ENCODE measurements at places on chromosomes 2 and 18.

DNA sequence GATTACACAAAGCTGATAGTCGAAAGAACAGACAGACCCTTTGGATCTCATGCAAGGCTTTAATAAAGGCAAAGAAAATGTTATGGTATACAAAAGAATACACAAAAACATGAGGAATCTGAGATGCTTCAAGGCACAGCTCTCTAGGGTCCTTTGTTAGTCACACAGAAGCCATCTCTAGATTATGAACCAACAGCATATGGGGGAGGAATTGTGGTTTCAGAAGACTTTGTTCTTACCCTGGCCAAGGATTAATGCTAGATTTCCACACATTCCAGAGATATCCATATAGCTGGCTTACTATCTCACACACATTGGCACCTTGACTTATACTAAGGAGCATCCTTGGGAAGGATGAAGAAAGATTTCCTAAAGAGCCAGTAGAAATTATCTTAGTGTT, 206.1 kb downstream of the GULP1 start:
- DNase-seq: no peak

DNA sequence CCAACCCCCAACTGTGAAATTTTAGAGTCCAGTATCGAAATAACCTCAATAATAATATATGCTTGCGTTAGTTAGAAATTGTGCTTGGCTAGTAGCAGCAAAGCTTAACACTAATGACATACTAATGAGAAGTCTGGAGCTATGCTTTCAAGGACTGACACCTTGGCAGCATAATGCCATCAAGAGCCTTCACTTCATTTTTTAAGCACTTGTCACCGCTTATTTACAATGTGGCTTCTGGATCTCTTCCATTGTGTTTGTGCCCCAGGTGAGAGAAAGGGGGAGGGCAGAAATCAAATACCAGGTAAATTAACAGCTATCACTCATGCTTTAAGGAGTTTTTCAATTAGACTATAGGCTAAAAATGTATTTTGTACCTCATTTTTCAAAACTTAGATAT, 101.5 kb downstream of the CDH7 start:
- DNase-seq: no peak

GRCh38 chr2:239457586-239458445, 57.0 kb upstream of the HDAC4 start:
- DNase-seq: no peak

DNA sequence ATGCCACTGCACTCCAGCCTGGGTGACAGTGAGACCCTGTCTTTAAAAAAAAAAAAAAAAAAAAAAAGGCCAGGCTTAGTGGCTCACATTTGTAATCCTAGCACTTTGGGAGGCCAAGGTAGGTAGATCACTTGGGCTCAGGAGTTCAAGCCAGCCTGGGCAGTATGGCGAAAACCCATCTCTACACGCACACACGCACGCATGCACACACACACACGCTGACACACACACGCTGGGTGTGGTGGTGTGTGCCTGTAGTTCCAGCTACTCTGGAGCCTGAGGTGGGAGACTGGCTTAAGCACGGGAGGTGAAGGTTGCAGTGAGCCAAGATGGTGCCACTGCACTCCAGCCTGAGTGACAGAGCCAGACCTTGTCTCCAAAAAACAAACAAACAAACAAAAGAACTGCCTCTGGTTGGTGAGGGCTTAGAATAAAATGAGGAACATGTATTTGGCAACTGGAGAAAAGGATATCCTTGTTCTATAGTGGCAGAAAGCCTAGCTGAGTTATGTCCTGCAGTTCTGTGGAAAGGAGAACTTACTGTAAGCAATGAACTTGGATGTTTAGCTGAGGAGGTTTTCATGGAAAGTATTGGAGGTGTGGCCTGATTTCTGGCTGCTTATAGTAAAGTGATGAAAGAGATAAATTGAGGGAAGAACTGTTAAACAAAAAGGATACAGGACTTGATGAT, 34.0 kb downstream of the HAT1 start:
- DNase-seq: no peak

GRCh38 chr2:27906074-27906473, 15.5 kb downstream of the BABAM2 start:
- DNase-seq: no peak

- no peak for DNase-seq
These were observed 759.7 kb upstream of the FANCL start for GRCh38 chr2:59000796-59001195.

GRCh38 chr18:56462276-56462675, 176.1 kb downstream of the TXNL1 start:
- no peak for DNase-seq

GRCh38 chr2:60488291-60488690, 65.2 kb downstream of the BCL11A start:
- DNase-seq: no peak

- no peak for DNase-seq
These were observed 70.6 kb upstream of the CTDP1 start for GRCh38 chr18:79608999-79609461.

DNA sequence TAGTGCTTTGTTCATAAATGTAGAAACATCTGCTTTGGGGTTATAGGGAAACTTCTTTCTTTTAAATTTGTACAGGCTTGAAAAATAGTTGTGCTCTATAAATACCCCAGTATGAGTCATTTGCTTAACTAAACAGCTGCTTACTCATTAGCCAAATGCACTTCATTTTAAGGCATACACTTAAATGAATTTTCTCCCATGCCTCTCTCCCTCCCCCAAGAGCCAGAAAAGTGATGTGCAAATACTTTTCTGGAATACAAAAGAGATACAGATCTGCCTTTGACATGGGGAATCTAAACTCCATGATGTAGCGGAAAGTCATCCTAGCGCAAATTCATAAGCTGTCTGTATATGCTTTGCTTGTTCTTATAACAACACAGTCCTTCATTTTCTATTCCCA, 469.4 kb downstream of the DLGAP1 start:
- DNase-seq: no peak

- no peak for DNase-seq
These were observed 90.3 kb upstream of the SNTG2 start for GRCh38 chr2:860259-860855.

DNA sequence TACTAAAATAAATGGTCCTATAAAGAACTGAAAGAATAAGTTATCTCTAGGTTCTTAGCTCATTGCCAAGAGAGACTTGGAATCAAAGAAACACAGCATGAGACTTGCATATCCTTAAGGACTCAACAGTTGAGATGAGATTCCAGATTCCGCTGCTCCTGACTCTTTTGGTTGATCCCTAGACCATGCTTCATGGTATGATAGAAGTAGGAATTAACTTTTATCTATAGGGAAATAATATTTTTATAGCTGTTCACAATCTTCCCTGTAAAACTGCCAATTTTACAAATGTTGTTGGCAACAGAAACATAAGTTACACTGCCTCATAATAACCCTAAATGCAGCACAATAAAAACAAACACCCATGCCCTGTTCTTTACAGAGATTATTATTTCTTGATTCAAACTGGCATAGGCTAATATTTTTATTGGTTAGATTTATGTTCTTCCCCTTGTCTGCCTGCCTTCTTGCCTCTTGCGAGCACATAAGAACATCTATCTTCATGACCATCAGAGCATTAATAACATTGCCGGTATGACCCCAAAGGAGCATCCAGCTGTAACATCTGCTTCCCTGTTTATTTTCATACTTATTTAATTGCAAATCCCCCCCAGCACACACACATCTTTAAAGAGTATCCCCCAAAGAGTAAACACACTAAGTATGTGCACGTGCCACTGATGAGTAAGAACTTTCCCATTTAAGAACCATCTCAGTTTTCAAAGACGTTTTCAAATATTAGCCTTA, 735.7 kb upstream of the SLC8A1 start:
- DNase-seq: no peak

All from neuronal stem cell (in vitro differentiated cells).